Stimulated activated CD4-positive, alpha-beta T cell treated with anti-CD3 and anti-CD28 coated beads, TNF-alpha, amount 100 ng/mL, for 1 hour (primary cell): ENCODE measurements at places on chromosomes 3 and 15.

GRCh38 chr15:59120937-59121336 is 16.0 kb downstream of the CCNB2 start:
- DNase-seq: no peak

DNA sequence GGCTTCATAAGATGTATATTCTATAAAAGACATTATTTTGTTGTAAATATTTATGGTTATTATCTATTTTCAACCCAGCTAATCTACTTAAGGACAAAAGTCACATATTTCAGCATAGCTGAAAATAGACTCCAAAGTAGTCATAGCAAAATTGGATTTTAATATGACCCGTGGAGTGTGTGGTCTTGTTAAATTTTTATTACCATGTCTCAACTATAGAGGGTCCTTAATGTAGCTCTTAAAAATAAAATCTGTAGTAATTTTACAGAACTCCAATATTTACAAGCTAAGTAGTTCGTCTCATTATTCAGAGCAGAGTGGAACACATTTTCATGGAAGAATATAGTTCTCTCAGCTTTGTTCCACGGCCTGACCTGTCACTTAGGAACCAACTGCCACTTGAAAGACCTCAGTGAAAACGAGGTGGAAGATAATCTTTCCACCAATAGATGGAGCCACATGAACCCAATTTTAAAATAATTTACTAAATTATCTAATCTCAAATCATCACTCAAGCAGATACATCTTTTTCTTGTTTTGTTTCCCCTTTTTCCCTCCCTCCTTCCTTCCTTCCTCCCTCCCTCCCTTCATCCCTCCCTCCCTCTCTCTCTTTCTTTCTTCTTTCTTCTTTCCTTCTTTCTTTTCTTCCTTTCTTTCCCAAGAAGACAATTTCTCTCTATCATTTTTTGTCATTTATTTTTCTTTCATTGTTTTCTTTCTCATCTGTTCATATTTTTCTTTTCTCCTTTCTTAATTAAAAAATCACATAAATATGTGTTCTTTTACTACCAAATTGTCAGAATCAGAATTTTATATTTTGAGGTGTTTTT is 97.2 kb downstream of the CLDN1 start:
- no peak for DNase-seq

GRCh38 chr15:55422089-55422488 is 13.8 kb downstream of the PIERCE2 start:
- DNase-seq: no peak

DNA sequence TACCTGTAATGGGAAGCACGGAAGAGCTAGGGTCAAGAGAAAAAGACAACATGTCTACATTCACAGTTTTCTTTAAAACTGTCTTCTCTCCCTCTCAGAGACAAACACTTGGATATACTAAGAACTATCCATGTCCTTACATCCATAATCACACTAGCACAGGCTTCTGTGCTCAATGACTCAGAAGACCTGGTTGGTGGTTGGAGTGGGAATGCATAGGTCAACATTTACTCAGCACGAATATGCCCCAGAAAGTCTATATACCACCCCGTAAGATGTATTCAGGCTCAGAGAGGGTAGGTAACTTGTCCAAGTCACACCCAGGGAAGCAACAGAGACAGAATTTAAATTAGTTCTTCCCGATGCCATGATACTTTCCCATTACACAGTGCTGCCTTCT is 891.1 kb downstream of the TUSC7 start:
- no peak for DNase-seq

- DNase-seq: no peak
Measured at GRCh38 chr3:191005790-191006189, 143.3 kb upstream of the GMNC start.

DNA sequence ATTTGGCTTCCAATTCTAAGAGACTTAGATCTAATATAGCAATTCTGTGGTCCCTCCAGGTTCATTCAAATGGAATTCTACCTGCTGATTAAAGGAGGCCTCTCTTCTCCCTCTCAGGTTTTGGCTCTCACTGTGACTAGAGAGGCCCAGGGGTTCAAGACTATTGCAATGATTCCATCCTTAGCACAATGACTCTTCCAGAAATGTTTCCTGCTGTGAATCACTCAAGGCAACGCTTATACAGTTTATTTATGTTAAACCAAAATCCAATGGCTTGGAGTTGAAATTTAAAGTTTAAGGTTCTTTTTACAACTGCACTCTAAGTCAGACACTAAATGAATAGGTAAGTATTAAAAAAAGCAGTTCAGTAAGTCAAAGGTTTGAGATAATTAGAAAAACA is 39.9 kb downstream of the IFT57 start:
- no peak for DNase-seq

DNA sequence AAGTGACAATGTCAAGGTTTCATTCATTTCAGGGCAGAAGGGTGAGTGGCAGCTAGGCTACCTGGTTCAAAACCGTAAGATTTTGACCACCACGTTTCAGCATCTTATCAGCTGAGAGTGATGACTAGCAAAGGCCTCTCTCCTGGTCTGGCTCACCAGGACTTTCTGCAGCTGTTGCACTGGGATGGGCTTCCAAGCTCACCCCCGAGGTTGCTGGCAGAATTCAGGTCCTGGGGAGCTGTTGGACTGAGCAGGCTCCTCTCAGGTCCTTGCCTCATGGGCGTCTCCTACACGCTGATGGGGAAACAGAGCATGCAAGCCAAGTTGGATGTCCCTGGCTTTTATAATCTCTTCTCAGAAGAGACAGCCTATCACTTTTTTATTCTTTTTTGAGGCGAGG is 88.8 kb upstream of the RNU6-1 start:
- DNase-seq: no peak

GRCh38 chr15:94322141-94322540 is 90.8 kb downstream of the MCTP2 start:
- no peak for DNase-seq

GRCh38 chr15:38088971-38089370 is 154.5 kb downstream of the TMCO5A start:
- no peak for DNase-seq

GRCh38 chr15:78982736-78983135 is 37.9 kb upstream of the CTSH start:
- no peak for DNase-seq

- no peak for DNase-seq
Measured at GRCh38 chr15:61226361-61227256, 2.5 kb downstream of the RORA start.

DNA sequence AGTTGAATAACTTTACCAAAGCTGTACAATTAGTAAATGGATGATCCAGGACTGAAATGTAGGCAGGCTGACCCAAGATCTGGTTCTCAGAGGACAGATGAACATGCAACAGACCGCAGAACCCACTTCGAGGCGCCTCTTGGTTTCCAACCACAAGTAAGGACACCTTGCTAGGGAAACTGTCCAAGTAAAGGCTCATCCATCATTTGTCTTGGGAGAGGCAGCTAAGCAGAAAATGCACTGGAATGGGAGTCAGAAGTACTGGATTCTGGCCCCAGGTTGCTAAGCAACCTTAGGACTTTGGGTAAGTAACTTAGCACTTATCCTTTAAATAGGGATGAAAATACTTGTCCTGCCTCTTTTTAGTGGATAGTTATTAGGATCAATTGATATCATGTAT is 366.3 kb upstream of the LRRC3B start:
- no peak for DNase-seq

DNA sequence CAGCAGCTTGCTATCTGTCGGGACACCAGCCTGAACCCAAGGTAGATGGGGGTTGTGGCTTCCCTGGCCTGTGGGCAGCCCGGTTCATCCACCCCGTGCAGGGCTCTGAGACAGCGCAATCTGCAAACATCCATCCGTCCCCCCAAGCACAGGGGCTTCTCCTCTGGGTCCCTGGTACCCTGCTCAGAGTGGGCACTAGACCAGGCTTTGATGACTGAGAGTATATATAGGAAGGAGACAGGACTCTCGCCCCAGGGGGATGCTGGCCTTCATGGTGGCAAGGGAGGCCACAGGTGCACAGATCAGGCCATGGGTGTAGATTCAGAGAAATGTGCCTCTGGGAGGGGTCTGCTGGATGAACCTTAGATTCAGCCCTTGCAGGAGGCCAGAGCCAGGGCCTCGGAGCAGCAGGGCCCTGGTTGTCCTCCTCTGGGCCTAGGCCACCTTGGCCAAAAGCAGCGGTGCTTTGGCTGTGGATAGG is 40.3 kb downstream of the CFAP100 start:
- DNase-seq: no peak

GRCh38 chr15:65985387-65985786 is 116.1 kb downstream of the RAB11A start:
- DNase-seq: no peak

GRCh38 chr3:172082269-172082668 is 42.9 kb downstream of the FNDC3B start:
- no peak for DNase-seq

GRCh38 chr3:156171281-156172267 is 51.2 kb downstream of the KCNAB1 start:
- no peak for DNase-seq
